ENCODE measurements at places on chromosomes 4 and X.
A peak's percentile ranks its signal among the peaks of the same experiment; 100 is the strongest.

DNA sequence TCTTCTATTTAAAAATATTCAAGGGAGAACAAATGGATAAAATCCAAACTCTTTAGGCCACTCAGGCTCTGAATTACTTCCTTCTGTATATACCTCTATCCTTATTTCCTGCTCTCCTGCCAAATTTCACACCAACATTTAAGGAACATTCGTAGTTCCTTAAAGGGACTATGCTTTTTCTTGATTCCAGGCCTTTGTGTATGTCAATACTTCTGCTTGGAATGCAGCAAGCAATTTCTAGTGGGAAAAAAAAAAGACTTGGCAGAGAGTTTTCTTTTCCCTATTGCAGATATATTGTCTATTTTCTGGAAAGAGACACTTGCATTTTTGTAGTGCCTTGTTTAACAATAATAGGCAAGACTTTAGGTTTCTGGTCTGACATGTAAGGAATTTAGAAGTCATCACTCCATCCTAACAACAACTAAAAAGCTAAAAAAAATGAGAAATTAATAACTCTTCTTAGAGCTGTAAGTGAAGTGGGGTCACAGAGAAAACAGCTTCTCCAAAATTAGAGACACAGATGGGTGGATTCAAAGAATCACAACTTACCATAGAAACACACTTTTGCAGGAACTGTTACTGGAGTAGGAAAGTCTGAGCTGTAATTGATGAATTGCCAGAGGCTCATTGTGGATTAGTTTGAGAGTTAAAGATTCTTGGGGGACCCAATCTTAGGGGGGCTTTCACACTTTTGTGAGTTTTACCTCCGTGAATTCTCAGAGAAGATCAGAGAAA is 2.1 kb upstream of the ADH5 start:
- DNase-seq: no peak

GRCh38 chrX:14051416-14051815 is 21.7 kb upstream of the GEMIN8 start:
- DNase-seq: no peak

DNA sequence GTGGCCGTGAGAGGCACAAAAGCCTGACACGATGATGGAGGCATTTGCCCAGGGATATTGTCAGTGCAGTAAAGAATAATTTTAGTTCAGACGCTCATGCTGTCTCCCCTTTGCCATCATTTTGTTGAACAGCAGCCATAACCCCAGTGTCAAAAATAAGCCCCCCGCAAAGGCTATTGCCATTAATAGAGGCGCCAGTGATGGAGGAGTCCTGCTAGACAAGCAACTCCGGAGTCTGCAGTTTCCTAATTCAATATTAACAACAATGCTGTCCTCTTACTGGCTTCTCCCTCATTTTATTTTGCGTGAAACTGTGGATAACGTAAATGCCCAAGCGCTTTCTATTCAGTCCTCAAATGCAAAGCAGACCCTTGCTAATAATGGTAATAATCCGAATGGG is 603 bp upstream of the SMS start:
- DNase-seq: no peak

DNA sequence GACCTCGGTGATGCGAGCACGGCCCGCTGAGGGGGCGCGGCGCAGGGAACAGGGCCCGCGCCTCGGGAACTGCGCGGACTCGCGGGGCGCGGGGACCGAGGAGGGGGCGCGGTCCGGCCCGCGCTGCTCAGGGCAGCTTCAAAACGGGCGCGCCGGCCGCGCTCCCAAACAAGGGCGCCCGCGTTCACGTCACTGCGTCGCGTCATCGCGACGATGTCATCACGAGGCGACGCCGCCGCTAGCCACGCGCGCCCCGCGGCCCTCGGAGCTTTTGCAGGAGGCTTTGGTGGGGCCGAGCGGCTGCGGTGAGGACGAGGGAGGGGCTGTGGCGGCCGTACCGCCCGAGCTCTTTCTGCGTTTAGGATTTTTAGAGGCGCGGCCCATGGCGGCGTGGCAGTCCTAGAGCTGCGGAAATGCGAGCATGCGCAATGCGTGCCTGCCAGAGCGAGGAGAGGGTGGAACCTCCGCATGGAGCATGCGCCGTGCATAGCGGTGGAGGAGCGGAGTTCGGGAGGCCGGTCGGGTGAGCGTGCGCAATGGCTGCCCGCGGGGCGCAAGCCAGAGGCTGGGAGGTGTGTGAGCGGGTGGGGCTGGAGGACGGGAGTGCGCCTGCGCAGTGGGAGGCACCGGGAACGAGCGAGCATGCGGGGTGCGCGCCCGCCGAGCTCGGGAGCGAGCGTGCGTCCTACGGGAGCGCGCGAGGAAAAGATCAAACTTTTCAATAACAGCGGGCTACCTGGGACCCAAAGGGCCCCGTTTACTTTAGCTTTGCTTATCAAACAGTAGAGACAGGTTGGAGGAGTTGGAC is at the start of gene PPP2R3B:
Gene PPP2R3B, minus strand, starts transcription at position 140 of the 808 bp plus-strand sequence. CDS start 216 bp downstream, outside the sequence.
- peak; percentile 99 for DNase-seq

- no peak for DNase-seq
These were observed 8.9 kb downstream of the GPR174 start for GRCh38 chrX:79153348-79153747.

GRCh38 chr4:2336659-2337058 is 74.8 kb upstream of the MXD4 start:
- no peak for DNase-seq

GRCh38 chrX:21153503-21153902 is 220.7 kb upstream of the CNKSR2 start:
- DNase-seq: no peak

DNA sequence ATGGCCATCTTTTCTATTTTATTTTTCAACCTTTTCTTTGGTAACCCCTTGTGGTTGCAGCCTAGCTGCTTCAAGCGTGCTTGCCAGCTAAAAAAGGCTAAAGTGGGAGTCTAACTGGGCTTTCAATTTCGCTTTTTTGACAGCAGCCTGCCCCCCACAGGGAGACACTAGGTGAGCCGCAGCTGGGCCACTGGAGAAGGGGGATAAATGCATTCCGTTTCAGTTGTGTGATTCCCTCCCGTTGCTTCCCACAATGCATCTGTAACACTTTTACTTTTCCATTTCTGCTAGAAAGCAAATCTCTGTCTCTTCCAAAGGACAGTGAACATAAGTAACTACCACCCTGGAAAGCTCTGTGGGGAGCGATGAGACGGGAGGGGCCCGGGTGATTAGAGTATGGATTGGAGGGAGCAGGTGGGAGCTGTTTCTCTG is 86.3 kb upstream of the RAPGEF2 start:
- no peak for DNase-seq

DNA sequence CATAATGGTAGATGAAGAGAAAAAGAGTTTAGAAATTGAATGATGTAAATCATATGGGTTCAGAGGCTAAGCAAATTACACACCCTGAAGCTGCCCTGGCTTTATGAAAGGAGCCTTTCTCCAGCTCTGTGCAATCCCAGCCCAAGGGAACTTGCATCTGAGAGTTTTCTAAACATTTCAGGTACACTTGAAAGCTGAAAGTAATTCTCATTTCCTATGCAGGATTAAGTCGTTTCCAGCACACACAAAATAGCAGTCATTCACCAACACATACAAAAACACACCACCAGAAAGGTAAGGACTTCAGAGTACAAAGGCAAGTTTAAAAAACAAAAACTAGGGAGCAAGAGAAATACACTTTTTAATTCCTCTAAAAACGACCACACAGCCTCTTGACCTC is 1.7 kb downstream of the PDGFC start:
- no peak for DNase-seq

- no peak for DNase-seq
These were observed 11.1 kb downstream of the NDNF start for GRCh38 chr4:121061215-121061614.

DNA sequence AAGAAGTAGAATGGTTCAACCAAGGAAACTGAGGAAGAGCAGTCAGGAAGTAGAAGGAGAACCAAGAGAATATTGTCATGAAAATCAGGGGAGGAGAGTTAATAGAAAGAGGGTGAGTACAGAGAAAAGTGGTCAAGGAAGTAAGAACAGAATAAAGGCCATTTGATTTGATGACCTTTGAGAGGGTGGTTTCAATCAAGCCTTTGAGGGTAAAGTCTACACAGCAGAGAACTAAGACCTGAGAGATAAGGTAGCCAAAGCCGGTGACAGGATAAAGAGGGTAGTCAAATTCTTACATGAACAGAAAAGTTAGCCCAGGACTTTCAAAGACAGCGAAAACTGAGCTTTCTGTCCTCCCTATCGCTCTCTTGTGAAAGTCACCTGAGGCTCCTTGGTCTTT is 34.6 kb upstream of the FGF16 start:
- DNase-seq: no peak

GRCh38 chr4:146033149-146033548 is 94.5 kb upstream of the ZNF827 start:
- no peak for DNase-seq

- DNase-seq: no peak
These were observed 131.6 kb downstream of the GATB start for GRCh38 chr4:151629097-151629783.

DNA sequence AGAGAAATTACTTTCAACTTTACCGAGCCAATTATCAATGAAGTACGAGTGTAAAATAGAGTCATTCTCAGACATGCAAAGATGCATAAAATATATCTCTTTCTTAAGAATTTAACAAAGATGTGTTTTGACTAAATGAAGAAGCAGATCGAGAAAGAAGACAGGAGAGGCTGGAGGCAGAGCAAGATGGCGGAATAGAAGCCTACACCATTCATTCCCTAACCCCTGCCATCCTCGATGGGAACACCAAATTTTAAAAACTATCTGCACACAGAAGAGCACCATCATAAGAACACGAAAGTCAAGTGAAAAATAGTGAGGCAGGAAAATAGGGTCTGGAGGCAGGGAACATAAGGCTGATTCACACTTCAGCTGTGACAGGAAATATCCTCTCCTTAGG is 35.0 kb downstream of the CCDC158 start:
- DNase-seq: no peak

GRCh38 chr4:7867701-7868435 is 71.8 kb downstream of the AFAP1 start:
- DNase-seq: peak; percentile 72

DNA sequence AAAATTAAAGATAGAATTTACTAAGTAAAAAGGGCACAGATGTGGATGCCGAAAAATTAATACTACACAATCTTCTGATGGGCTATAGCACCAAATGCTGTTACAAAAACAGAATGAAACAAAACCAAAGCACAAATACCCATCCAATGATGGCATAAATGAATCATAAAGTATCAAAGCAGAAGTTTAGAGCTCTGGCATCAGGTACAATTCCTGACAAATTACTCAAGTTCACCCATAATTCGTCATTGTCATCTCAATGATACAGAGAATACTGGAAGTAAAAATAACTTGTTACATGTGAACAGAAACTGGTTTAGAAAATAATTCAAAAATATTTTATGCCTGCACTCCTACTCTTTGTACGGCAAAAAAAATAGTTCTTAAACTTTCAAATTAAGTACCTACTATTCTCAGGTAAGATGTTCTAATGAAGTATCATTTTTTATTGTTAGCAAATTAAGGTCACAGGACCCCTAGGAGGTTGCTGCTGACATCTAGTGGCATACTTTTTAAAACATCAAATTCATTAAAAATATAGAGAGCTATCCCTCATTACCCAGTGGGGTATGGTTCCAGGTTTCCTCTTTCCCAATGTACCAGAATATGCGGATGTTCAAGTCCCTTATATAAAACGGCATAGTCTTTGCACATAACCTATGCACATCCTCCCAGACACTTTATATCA is 126.1 kb downstream of the INPP4B start:
- no peak for DNase-seq

- DNase-seq: no peak
These were observed 745 bp upstream of the IQSEC2 start for GRCh38 chrX:53281963-53282695.

GRCh38 chr4:100060765-100061416 is 110.8 kb upstream of the H2AZ1 start:
- no peak for DNase-seq

- no peak for DNase-seq
These were observed 183.6 kb upstream of the NOCT start for GRCh38 chr4:138831948-138832347.

DNA sequence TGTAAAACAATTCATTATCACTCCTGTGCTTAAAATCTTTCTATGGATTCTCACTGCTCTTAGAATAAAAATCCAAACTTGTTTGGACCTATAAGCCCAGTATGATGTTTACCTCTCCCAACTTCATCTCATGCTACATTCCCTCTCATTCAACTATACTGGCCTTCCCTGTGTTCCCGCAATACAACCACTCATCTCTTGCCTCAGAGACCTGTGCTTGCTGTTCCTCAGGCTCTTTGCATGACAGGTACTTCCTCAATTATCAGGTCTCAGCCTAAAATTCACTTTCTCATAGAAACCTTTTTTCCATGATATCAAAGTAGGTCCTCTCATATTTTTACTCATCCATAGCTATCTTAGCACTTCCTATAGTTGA is 71.7 kb downstream of the ENOX2 start:
- DNase-seq: no peak

- DNase-seq: no peak
These were observed 926.1 kb downstream of the FAM133A start for GRCh38 chrX:94600077-94600476.

GRCh38 chr4:69656653-69657158 is 3.7 kb upstream of the UGT2A1 start:
- DNase-seq: no peak

DNA sequence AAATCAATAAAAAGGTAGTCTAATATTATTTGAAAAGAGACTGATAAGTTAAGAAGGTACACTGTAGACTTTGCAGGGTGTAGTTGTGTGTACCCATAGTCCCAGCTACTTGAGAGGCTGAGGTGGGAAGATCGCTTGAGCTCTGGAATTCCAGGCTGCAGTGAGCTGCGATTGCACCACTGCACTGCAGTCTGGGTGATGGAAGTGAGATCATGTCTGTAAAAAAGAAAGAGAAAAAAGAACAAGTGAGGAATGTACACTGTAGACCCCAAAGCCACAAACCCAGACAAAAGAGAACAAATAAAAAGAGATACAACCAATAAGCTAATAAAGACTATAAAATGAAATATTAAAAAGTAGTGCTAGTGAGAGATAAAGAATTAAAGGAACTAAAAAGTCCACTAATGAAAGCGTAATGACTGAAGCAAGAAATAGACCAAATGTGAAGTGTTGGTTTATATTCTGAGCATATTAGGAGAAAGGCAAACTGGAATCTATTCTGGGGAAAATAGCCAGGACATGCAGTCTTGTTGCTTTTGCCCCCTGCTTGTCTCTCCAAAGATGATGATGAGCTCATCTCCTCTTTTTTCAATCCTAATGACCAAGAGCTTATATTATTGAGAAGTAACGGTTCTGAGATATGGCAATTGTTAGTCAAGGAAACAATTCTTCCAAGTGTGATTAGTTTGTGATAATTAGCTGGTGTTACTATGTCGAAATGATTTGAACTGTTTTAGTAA is 19.1 kb downstream of the GSX2 start:
- DNase-seq: no peak

- DNase-seq: peak; percentile 72
These were observed 220.1 kb upstream of the STK26 start for GRCh38 chrX:131802836-131803626.

DNA sequence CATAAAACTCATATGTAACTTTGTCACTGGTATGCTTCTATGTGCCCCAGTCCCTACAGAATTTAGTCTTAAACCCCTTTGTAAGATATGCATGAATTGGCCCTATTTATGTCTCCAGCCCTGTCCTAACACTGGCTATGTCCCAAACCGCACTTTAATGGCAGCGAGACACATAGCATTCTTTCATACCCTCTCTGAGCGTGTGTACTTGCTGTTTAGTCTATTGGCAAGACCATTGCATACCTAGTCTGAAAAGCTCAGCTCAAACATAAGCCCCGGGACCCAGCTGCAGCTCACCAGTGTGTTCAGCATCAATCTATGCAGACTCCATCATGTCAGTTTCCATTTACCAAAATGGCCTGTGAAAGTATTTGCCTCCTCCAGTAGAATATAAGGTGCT is 1018.4 kb upstream of the TENM3 start:
- no peak for DNase-seq

Data from activated effector memory CD4-positive, alpha-beta T cell treated with anti-CD3 and anti-CD28 coated beads, Interleukin-2, amount 50 U/mL, for 16 hours (primary cell).